H9 (cell line): ENCODE measurements at places on chromosomes 6 and 20. TPM values are rescaled to one million over a fixed set of nuclear protein-coding genes. Genes with fewer than 3 reads are reported as not detected.

DNA sequence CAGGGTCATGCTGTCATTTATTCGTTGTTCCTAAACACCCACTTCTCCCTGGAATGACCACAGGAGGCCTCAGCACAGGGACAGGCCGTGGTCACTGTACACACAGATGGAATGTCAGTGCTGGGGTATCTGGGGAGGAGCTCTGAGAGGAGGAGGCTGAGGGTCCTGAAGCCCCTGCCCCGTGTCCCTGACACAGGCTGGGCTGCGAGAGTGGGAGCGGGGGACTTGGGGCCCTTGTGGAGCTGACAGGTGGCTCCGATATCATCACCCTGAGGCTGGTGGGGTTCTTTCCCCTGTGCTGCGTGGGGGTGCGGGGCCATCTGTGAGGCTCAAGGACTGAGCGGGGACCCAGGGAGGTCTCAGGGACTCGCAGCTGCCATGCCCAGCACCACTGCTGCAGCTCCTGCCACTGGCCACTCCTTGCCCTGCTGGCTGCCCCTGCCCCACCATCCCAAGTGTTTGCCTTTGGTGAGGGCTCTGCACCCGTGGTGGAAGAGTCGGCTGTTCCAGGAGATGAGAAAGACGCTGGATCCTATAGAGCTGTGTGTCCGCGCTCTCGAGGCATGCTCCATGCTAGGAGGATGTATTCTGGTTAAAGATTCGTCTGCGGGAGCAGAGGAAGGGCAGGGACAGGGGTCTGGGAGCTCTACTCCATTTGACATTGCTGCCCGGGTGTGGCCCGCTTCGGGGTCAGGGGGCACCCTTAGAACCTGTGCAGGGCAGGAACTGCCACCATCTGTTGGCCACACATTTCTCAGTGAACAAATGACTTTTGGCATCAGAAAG, 18.9 kb downstream of the NPEPL1 start:
- DNase-seq: peak; percentile 22

DNA sequence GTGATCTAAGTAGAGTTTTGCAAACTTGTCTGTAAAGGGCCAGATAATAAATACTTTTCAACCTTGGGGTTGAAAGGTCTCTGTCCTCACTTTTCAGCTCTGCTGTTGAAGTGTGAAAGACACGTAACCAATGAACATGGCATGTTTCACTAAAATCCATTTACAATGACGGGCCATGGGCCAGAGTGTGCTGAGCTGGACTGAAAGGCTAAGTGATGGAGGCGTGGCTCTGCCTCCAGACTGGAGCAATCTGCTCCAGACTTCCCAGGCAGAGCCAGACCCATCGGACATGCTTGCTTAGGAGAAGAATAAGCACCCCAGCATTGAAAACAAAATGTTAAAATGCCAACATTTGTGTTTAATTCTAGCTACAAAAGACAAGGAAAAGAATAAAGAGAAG, 41.4 kb downstream of the SCAND1 start:
- DNase-seq: no peak

DNA sequence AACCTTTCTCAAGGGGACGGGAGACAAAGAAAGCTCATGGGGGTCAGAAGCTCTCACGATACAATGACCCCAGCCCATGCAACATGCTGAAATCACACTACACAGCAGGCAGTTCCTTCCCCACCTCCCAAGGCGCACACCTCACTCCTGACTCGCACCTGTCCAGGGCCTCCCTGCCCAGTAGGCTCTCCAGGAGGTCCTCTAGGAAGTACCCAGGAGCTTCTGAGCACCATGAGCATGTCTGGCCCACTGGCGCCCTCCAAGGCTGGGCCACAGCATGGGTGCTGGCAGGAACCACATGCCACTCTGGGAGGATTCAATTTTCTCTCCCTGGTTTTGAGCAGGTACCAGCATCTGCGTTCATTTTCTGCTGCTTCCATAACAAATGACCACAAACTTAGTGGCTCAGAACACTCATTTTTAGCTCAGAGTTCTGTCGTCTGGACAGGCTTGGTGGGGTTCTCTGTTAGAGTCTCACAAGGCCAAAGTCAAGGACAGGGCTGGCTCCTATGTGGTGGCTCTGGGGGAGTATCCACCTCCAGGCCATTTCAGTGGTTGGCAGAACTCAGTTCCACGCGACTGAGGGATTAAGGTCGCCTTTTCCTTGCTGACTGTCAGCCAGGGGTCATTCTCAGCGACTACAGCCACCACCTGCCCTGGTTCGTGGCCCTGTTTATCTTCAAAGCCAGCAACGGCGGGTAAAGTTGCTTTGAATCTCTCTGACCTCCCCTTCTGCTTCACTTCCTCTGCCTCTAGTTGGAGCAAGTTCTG, 32.7 kb downstream of the ACSS1 start:
- DNase-seq: no peak

DNA sequence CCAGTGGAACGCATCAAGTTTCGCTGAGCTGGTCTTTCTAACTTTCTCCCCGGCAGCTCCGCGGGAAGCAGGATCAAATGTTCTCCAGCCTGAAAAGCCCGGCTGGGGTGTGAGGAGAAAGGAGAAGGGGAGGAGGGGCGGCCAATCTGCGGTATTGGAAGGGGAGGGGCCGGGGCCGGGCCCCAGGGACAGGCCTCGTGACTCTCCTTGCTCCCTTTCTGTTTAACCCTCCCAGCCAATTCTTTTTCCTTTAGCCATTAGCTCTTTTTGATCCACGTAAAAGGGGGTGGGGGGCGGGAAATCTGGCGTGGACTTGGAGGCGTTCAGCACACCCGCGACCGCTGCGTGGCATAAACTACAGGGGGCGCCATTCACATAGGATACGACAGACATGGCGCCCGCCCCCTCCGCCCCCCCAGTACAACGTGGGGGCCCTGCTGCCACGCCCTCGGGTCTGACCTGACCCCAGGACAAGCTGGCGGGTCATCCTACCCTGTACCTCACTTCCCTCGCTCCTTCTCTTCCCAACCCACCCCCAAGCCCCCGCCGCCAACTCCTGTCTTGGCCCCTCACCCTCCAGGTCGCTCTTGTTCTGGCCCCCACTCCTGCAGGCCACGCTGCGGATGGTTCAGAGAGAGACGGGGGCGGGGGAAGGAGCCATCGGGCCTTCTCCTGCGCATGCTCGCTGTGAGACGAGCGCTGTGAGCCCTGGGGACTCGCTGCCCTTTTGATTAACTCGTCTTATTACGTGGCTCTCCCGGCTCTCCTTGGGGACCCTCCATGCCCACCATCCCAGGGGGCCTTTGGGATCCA, 7.8 kb upstream of the MDGA1 start:
- DNase-seq: peak; percentile 93

GRCh38 chr6:108944707-108945680, 96.8 kb downstream of the ARMC2 start:
- DNase-seq: no peak

DNA sequence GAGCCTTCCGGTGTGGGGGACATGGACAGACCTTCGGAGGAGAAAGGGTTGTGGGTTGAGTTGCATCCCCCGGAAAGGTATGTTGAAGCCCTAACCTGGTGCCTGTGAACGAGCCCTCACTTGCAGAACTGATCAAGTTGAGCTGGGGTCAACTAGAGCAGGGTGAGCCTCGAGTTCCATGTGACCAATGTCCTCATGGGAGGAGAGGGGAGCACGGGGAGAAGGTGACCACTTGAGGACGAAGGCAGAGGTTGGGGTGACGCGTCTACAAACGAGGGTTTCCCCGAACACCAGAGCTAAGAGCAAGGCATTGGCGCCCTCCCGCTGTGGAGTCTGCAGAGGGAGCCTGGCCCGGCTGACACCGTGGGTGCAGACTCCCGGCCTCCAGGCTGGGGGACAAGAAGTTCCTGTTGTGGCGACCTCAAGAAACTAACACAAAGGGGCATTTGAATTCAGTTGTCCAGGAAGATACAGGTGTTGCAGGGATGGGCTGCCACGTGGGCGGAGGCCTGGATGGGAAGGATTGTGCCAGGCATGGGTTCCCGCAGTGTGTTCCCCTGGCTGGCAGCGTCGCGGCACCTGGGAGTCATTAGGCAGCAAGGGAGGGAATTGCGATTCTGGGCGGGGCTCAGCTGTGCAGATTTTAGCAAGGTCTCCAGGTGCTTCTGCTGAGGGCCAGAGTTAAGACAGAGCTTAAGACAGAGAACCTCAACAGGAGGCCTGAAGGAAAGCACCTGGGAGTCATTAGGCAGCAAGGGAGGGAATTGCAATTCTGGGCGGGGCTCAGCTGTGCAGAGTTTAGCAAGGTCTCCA, 20.4 kb upstream of the UNC93A start:
- DNase-seq: peak; percentile 57

DNA sequence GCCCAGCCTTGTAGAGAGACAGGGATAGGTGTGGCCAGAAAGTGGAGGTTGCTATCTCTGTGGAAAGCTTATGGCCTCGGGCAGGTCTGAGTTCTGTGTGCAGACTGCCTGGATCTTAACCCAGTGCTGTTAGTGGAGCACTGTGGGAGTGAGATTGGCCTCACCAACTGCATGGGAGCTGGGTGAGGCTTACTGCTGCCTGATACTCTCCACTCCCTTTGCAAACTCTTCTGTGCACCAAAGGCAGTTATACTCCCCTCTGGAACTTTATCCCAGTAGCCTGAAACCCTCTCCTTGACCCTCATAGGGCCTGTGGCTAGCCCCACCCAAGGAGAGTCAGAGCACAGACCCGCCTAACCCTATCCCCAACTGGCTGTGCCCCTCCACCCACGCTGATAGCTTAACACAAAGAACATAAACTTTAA, 41.4 kb upstream of the PKIB start:
- DNase-seq: no peak

DNA sequence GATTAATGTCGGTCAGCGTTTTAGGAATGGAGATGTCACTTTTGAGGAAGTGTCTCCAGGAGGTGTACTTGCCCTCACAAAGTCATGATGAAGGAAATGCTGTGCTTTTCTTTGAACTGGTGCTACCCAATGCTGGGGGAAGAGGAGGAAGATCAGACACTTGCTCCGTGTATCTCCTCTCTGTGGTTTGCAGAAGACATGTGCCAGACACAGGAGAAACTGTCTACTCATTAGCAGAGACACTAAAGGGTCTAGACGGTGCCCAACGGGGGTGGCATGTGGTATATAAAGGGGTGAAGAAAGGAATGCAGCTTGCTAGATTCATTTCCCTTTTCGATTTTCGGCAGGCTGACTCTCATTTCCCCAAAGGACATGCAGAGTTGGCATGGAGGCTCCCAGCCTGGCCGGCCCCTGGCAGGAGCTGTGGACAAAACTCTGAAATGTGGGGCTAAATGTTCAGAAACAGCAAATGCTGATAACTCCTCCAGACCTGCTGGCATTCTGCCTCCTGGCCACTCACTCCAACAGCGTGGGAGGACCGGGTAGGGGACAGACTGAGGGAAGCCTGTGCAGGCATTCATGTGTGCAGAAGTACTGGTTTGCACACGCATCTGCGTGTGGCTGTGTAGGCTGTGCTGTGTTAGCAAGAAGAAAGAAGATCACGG, 59.6 kb upstream of the QKI start:
- DNase-seq: no peak

GRCh38 chr20:38258545-38259215, 1.9 kb downstream of the KIAA1755 start:
- no peak for DNase-seq

DNA sequence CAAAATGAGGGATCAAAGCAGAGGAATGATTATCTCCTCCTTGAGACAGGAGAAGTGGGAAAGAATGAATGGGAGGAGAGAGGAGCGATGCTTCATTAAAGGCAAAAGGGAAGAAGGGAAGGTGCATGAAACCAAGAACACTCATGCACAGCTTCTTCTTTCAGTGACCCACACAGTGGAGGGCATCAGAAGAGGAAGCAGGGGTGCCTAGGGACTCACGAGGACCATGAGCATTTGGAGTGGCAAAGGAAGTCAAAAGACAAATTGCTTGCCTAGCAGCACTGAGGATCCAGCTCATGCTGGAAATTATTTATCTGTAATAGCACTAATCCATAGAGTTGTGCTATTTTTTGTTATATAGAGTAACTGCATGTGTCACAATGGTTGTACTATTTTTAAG, 66.1 kb downstream of the SMLR1 start:
- no peak for DNase-seq

RIMS4 gene
- 15.5 and 16.3 TPM in 2 replicates for total RNA-seq

CASP8AP2 gene
- total RNA-seq: 32.6 and 33.6 TPM in 2 replicates

PROCR gene
- 5.8 and 6.4 TPM in 2 replicates for total RNA-seq

PRR18 gene
- 0.11 TPM in 1 of 2 replicates, not detected in the other for total RNA-seq
